ENCODE measurements at places on chromosomes 5 and 9.

GRCh38 chr5:156686380-156686779, 163.7 kb upstream of the PPP1R2B start:
- DNase-seq = no peak

- DNase-seq = no peak
Measured at GRCh38 chr9:100295240-100295639, 57.5 kb downstream of the TEX10 start.

DNA sequence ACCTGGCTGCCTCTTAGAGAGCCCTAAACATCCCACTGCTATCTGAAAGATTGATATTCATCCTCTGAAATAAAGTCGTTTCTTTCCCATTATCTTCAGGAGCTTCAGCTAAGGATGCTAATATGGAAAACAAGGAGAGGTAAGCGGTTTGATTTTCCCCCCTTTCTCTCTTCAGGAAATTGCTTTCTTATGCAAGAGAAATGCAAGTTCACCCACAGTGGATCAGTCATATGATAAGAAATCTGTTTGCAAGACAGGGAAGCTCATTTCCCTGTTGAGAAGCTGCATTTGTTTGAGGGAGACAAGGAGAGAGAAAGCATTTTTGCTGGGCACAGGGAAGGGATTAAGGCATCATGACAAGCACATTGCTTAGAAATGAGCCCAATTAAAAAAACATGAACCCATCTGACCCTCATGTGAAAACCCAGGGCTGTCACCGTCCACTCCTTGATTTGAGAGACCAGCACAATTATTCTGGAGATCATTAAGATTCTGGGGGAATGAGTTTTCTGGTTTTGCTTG, 53.7 kb upstream of the BOD1 start:
- DNase-seq = no peak

- DNase-seq = no peak
Measured at GRCh38 chr5:95045181-95045965, 239.5 kb downstream of the MCTP1 start.

DNA sequence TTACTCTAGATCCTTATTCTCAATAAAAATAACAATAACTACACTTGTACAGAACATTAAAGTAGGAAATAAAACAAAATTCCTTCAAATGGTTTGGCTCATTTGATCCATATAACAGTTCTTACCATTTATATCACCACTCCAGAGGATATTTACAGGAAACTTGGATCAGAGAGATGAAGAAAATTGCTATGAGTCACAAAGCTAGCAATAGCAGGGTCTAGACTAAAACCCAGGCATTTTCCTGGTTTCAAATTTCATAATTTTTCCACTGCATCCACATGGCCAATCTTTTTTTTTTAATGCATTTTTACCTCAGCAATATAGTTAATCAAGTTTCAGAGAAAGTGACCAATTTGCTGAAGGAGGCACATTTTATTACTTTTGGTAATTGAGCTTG, 299.2 kb downstream of the ELAVL2 start:
- DNase-seq = no peak

DNA sequence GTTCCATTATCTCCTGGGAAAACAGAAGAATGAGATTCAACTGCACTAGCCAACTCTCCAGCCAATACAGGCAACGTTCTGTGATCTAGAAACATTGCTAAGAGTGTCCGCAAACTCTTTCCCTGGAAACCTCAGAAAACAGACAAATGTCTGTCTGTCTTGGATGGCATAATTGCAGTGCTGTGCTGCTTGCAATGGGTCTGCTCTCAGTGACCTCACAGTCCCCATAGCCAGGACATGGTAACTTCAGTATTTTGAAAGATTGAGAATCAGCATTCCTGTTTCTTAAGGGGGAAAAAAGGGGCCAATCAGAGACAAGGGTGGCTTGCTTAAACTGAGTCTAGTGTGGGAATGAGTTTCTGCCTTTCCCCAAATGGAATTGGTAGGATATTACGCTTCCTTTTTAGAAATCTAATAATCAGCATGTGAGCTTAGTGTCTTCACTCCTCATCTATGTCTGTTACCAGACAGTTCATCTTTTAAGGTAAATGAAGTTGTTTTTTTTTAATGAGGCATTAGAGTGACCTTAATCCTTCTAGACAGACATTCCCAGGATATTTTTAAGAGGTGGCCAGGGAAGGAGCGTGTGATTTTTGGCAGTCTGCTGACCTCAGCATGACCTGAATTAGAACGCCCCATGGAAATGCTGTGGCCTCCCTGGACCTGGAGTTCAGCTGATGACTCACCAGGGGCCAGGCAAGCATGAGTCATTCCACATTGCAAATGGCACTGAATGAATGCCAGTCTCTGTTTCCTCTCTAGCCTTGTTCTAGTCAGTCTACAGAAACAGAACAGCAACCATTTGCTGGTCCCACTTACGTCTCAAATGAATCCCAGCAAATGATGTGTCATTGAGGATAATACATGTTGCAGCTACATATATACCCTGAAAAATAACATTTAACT, 210.2 kb upstream of the ACTBL2 start:
- no peak for DNase-seq

- no peak for DNase-seq
Measured at GRCh38 chr9:82645600-82645999, 417.3 kb downstream of the RASEF start.

- DNase-seq = peak; percentile 87
Measured at GRCh38 chr9:133347985-133348717, at the start of the genes MED22 and RPL7A. Gene MED22 (minus strand): TSS chr9:133348131. CDS start chr9:133346662, 1,469 bp downstream. Gene RPL7A (plus strand): TSS chr9:133348218. CDS start chr9:133348244, 26 bp downstream.

DNA sequence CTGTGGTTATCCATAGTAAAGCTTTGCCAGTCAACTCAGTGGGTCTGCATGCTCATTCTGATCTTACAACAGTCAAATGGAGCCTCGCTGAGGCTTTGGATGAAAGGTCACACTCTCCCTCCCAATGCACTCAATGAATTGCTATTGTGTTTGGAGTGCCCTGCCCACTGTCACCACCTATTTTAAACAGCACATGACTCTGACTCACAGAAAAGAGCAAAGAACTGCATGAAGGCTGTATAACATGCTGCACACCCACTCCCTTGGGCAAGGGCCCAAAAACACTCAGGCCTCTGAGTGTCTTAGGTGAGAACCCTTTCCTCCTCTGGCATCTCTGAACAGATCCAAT, 118.7 kb upstream of the CCDC112 start:
- DNase-seq = no peak

DNA sequence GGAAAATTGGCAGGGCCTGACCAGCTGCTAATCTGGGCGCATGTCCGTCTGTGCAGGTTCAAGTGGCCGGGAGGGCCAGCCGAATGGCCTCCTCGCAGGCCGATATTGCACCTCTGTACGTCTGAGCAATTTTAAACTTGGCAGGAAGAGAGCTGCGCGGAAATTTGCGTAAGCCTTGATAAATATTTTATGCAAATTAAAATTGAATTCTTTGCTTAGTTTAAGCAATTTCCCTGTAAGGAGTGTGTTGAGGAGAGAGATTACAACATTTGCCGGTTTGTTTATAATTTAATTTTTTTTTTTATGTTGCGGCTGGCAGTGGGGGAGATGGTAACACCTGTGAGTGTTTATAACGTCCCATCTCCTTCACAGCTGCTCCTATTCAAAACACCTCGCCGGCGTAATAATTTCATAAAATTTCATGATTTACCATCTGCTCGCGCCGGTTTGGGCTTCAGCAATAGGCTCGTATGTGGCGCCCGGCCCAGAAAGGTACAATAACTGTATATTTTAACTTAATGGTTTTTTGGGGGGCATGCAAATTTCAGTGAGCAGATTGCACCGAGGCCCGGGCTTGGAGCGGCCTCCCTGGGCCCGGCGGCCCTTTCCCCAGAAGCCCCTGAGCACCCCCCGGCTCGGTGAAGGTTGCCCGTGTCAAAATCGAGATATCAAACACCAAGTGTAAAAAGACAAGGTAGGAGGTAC, 269.4 kb upstream of the MVB12B start:
- no peak for DNase-seq

GRCh38 chr5:134088291-134088690, 26.2 kb upstream of the TCF7 start:
- DNase-seq = no peak

DNA sequence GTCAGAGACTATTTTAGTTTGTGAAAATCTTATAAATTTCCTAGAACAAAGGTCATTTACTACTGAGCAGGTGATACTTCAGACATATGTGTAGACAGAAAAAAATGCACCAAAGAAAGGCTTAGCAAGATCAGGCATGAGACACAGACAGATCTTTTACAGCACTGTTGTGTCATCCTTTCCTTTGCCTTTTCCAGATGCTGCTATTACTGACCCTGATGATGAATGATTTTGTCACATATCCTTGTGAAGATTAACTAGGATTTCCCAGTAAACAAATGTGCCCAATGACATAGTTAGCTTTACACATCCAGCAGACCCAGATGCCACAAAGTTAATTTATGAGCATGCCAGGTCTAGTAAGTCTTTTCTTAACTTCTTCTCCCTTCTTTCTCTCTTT, 68.2 kb downstream of the DMRTA1 start:
- no peak for DNase-seq

GRCh38 chr9:105385381-105385985, 62.4 kb upstream of the FSD1L start:
- no peak for DNase-seq

DNA sequence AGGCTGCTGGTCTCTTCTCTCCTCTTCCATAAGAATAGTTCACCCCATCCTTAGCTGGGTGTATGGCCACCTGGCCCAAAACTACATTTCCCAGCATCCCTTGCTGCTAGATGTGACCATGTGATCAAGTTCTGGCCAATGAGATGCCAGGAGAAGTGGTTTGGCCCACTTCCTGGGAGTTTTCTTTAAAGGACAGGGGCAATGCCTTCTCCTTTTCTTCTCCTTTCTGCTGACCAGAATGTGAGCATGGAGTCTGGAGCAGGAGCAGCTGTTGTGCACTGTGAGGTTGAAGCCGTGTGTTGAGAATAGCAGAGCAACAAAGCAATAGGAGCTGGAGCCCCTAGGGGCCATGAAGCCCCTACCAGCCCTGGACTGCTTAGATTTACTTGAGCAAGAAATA, 36.8 kb downstream of the C9orf50 start:
- no peak for DNase-seq

All from stimulated activated CD4-positive, alpha-beta T cell treated with anti-CD3 and anti-CD28 coated beads, Interleukin-1b, Interleukin-23, amount 100 ng/mL, for 1 hour (primary cell).